ENCODE measurements at places on chromosomes 7 and 10.

GRCh38 chr7:22931011-22931410, 82.9 kb downstream of the HYCC1 start:
- DNase-seq = no peak

GRCh38 chr7:140673063-140673773, 473 bp downstream of the ADCK2 start:
- peak; percentile 58 for DNase-seq

DNA sequence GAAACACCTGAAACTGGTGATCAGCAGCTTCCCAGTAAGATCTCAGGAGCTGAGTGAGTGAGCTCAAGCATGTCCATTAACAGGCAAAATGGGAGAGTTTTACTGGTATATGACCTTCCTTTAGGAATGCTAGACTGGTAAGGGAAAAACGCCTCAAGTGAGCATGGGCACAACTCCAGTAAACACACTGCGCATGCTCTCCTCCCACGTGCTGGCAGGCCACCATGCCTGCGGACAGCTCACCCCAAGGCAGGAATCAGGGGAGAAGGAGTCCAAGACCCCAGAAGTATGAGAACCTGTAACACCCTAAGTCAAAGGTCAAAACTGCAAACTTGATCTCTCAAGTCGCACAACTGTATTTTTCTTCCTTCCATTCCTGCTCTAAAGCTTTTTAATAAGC, 128.3 kb downstream of the CD36 start:
- DNase-seq = no peak

DNA sequence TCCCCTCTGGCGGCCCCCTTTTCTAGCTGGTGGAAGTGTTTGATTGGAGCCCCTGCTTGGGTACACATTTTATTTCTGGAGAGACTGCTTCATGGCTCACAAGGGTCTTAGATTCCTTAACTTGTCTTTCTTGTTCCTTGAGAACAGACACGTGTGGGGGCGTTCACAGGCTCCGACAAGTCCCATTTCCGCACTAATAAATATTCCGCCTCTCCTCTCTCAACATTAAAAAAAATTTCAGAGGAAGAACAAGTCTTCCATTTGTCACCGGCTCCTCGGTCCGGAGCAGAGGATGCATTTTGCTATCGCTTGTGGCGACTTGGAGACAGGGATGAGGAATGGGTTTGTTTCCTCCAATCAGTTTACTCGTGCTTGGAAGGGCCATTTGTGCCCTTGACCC, 134.0 kb upstream of the PODXL start:
- no peak for DNase-seq

- DNase-seq = no peak
Observed at GRCh38 chr10:122051609-122052385, 62.8 kb downstream of the TACC2 start.

- no peak for DNase-seq
Observed at GRCh38 chr10:76921383-76922010, 716.1 kb downstream of the KCNMA1 start.

DNA sequence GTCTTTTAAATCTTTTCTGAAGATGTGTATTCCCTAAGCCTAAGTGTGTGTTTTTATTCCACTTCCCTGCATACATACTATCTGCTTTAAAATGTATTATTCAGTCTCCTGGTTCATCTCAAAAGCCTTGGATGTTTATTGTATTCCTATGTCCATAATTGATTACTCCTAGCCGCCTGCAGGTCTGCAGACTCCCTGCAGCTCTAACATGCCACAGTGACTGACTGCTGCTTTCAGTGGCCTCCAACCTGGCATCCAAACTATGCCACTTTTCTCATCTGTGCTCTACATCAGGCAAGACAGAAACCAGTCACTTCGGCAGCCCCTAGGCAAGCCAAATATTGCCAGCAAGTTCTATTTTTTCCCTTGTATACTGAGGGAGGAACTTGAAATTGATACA, 81.7 kb downstream of the ABCA13 start:
- DNase-seq = no peak

- no peak for DNase-seq
Observed at GRCh38 chr7:158550394-158550700, 37.3 kb downstream of the PTPRN2 start.

DNA sequence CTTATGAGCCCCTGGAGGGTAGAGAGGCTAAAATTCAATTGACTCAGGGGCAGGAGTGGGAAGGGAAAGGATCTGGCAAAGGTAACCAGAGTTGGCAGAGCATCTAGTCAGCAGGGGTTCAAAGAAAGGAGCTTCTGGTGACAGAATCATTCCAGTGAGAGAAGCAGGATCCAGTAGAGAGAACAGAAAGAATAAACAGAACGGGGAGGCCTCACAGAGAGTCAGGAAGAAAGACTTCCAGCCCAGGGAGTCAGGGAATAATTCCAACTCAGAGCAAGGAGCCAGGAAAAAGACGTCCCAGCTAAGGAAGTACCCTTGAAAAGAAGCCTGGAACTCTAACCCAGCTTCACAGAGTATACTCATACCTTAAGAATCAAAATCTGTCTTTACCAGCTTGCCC, 66.6 kb upstream of the CPXM2 start:
- DNase-seq = no peak

DNA sequence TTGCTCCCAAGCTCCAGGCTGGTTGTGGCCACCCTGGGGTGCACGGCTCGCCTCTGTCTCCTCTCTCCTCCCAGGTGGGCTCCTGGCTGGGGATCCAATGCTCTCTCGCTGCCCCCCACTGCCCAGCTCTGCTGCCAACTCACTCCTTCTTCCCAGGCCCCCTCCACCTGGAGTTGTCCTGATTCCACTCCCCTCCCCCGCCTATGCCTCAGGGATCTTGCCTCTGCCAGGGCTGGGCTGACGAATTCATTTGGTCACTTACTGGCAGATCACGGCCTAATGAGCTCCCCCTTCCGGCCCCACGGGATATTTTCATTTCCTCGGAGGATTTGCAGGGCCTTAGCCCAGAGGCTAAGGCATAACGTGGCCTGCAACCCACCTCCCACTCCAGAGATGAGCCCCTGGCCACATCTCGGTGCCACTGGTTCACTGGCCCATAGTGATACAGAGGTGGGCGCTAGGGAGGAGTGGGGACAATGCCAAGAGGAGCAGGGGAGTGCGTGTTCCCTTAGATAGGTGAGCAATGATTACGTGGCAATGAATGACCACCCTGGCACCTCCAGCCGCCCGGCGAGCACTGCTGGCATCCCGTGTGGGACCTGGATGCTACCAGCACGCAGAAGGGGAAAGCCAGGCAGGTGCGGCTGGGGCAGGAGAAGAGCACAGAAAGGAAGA, 344.6 kb upstream of the SHH start:
- no peak for DNase-seq

GRCh38 chr10:104648421-104648820, 7.3 kb downstream of the SORCS3 start:
- no peak for DNase-seq

DNA sequence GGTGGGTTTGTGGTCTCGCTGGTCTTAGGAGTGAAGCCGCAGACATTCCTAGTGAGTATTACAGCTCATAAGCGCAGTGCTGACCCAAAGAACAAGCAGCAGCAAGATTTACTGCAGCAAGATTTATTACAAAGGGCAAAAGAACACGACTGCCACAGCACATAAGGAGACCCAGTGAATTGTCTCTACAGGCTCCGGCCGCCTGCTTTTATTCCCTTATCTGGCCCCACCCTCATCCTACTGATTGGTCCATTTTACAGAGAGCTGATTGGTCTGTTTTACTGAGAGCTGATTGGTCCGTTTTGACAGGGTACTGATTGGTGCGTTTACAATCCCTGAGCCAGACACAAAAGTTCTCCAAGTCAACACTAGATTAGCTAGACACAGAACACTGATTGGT, 82.1 kb downstream of the VIPR2 start:
- no peak for DNase-seq

GRCh38 chr10:113585949-113586348, 33.1 kb downstream of the HABP2 start:
- DNase-seq = no peak

- no peak for DNase-seq
Observed at GRCh38 chr10:45000138-45000751, 478 bp upstream of the ZNF22 start.

GRCh38 chr7:42913591-42913990, 1.7 kb upstream of the C7orf25 start:
- no peak for DNase-seq

DNA sequence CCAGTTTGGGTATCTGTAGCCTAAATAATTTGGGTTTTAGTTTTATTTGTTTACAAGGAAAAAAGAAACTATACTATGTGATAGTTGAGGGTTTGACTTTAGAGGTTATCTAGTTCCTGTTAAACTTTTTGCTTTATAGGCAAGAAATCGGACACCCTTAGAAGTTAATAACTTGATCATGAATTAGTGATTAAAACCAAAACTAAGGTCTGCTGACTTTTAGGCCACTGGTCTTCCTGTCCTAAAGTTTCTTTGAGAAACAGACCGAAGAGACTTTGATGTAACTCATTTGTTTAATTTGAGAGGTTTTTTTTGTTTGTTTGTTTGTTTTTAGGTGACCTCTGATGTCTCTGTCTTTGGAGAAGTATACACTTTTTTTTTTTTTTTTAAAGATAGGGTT, 59.7 kb downstream of the PHTF2 start:
- no peak for DNase-seq

GRCh38 chr10:127919418-127920271, 12.7 kb downstream of the PTPRE start:
- DNase-seq = no peak

GRCh38 chr7:80722616-80723195, 84.3 kb downstream of the CD36 start:
- no peak for DNase-seq

- DNase-seq = no peak
Observed at GRCh38 chr10:22135591-22135990, 82.2 kb downstream of the EBLN1 start.

- no peak for DNase-seq
Observed at GRCh38 chr10:130409331-130409730, 273.1 kb downstream of the GLRX3 start.

DNA sequence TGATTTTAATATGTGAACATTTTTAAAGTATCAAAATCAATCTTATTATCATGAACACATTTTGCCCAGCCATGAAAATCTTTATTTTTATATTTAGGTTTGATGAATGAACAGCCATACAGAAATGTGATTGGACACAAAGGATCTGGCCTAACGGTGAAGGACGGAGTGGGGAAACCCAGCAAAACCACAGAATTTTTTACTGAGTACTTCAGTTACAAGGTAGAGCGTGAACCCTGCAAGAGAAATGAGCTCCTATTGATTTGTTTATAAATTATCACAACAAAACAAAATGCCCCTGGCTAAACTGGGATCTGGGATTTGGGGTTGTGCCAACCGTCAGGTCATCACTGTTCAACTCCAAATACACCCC, 118.8 kb downstream of the JAZF1 start:
- DNase-seq = no peak

GRCh38 chr7:155298288-155298833, 683 bp downstream of the INSIG1 start:
- no peak for DNase-seq

DNA sequence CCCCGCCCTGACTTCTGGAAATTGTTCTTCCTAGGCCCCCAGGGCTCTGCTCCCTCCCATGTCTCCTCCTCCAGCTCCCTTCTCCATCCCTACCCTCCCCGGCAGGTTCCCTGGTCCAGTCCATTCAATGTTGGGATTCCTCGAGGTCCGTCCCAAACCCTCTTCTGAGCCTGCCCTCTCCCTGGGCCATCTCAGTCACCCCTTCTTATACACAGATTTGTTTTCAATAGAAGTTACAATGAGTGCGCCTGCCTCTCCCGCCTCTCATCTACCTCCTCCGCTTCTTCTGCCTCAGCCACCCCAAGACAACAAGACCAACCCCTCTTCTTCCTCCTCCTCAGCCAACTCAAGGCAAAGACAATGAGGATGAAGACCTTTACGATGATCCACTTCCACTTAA, 67.9 kb downstream of the OAT start:
- DNase-seq = no peak

DNA sequence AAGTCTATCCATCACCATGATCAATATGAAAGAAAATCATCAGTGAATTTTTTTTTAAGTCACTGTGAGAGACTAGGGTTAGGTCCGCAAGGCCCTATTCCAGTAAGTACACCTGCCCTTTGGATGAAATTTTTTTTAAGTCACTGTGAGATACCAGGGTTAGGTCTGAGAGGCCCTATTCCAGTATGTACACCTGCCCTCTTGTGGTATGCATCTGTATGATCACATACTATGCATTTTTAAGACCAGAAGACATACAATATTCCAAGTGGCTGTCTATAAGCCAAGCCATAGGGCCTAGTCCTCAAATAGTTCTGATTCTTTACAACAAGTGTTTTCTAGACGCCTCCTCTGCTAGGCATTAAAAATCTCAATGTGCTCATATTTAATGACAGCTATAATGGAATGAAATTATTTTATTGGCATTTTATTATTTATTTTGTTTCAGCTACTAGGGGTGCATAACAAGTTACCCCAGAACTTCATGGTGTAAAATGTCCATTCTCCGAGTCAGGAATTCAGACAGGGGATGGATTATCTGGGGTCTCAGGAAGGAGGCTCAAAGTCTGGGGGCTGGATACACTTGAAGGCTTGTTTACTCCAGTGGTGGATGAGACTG, 53.1 kb downstream of the TEX36 start:
- no peak for DNase-seq

Data from NCI-H1930 (cell line).